SHP77 treated with DMSO at 0.1 percent for 48 hours (cell line): ENCODE measurements at places on chromosomes 7 and 10.

- no peak for DNase-seq
These were observed 120.3 kb downstream of the WNT2 start for GRCh38 chr7:117202511-117202910.

- no peak for DNase-seq
These were observed 156.3 kb downstream of the LCOR start for GRCh38 chr10:96988426-96988825.

- DNase-seq: no peak
These were observed 38.8 kb upstream of the ADGRA1 start for GRCh38 chr10:133048926-133049325.

- DNase-seq: no peak
These were observed 36.5 kb downstream of the ITPRID1 start for GRCh38 chr7:31550432-31550831.

GRCh38 chr10:116472891-116473290, 45.2 kb downstream of the PNLIPRP3 start:
- DNase-seq: no peak

- no peak for DNase-seq
These were observed 63.3 kb downstream of the FAM185A start for GRCh38 chr7:102811942-102812678.

GRCh38 chr7:155361346-155361680, 63.6 kb downstream of the INSIG1 start:
- DNase-seq: no peak

GRCh38 chr10:122486406-122487080, 25.2 kb downstream of the HTRA1 start:
- no peak for DNase-seq

DNA sequence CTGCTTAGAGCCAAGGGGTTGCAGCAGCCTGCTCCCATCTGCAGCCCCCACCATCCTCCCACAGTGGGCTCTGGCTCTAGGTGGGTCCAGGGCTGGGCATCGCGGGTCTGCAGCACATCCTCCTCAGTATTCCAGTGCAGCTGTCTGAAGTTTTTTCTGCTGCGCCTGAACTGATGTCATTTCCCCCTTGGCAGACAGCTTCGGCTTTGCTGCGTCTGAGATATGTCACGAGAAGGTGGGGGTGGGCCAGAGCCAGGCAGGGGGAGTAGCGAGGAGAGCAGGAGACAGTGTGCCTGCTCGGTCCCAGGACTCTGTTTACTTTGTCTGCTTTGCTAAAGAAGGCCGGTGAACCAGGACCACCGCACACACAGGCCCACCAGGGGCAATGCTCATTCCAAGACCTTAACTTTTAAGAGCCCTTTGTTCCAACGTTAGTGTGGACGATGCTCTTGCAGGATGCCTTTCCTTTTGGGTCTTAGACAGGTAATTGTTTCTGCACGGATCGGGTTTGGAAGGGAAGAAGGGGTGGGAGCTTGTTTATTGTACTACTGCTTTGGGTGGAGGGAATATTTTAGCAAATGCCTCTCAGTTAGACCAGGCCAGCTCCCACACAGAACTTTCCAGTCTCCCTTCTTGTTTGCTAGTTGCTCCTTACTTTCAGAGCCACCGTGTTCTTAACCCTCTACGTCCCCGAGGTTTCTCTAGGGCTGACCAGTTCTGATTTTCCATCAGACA, 32.4 kb downstream of the WBP1L start:
- no peak for DNase-seq

DNA sequence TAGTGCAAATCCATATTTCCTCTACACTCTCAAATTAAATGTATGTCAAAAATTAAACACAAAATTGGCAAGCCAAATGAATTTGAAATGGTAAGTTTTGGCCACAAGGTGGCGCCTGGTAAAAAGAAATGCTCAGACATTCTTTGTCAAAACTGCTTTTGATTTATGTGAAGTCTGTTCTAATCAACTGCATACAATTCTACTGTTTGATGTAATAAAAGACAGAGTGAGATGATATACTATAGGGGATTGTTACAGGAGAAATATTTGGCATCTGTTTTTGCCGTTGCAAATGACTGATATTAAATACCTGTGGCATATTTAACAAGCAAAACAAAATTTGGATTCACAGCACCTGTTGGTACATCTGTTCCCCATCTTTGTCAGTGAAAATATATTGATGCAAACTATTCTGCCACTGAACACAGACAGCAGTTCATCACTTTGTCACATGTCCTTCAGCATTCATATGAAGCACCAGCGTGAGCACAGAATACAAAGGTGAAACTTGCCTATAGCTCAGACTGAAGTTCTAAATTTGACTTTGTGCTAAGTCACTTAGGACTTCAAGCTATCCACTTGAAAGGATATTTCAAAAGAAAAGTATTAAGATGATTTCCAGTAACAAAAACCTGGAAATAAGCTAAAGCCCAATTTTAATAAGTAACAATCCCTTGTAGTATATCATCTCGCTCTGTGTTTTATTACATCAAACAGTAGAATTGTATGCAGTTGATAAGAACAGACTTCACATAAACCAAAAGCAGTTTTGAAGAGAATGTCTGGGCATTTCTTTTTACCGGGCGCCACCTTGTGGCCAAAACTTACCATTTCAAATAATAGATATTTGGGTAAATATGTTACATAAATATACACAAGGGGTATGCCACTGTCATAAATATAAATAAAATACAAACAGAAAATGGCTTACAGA, 10.2 kb upstream of the CH25H start:
- DNase-seq: peak; percentile 1

- DNase-seq: no peak
These were observed 1.0 kb downstream of the PFKP start for GRCh38 chr10:3068201-3068967.

DNA sequence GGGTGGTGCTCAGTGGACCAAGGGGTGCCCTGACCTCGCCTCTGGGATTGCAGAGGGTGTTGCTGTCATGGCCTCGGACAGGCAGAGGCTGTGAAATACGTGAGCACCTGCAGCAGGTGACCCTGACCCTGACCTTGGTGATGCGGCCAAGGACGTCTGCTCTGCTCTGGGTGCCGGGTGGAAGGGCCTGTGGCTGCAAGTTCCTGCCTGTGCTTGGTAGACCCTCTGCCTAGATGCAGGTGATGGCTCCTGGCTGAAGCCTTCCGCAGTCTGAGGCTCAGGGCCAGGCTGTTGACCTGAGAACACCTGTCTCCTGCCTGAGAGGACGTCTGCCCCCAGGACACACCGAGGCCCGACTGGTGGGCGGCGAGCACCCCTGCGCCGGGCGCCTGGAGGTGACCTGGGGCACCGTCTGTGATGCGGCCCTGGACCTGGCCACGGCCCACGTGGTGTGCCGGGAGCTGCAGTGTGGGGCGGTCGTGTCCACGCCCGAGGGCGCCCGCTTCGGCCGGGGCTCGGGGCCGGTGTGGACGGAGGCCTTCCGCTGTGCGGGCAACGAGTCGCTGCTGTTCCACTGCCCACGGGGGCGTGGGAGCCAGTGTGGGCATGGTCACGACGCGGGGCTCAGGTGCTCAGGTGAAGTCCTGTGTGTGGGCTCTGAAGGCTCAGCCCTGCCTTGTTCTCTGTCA, 4.4 kb downstream of the SCART1 start:
- no peak for DNase-seq

GRCh38 chr7:23356726-23357125, 57.6 kb downstream of the MALSU1 start:
- no peak for DNase-seq

DNA sequence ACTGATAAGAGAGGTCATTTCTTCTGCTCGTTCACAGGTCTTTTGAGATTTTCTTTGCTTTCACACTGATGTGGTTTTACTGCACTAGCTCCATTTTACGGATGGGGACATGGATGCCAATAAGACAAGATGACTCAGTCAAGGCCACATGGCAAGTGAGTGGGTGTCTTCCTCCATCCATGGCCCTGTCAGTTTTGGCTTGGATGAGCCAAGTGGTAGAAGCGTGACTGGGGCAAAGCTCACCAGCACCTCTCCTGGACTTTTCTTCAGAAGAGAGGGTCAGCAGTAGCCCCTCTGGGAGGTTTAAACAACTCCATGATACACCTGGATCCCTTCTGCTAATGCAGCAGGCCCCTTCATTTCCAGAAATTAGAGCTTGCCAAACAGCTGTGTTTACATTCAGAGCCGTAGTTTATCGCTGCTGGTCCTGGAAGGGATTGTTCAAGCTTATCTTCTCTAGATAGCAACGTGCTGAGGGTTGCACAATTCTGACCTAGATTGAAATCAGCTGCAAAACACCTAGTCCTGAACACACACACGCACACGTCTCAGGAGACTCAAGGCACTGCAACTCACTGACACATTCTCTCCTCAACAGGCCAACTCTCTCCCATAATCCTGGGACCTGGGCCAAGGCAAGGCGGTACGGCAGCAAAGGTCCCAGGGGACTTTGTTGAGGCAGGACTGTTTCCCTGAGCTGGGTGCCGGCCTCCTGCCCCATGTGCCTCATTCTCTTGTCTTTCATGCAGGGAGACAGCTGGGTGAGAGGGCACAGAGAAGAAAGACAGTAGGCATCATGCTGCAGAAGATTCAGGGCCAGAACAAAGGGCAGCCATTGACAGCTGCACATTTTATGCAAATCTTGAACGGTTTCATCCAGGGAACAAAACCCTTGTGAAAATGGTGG, 14.2 kb upstream of the PDCD4 start:
- DNase-seq: peak; percentile 39

DNA sequence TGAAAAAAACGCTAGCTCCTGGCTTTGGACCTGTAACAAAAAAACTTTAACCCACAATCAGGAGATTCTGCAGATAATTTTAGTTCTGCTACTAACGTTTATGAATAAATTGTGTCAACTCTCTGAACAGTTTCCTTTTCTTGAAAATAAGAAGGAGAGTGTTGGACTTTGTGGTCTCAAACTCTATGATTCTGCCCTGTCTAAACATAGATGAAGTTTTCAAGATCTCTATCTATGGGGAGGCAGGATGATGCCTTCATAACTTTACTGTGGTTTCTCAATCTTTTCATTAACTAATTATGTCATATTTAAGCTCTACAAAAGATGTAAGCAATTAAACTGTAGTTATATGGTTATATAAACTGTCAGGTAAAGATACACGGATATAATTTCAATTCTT, 162.0 kb downstream of the REEP3 start:
- DNase-seq: no peak

DNA sequence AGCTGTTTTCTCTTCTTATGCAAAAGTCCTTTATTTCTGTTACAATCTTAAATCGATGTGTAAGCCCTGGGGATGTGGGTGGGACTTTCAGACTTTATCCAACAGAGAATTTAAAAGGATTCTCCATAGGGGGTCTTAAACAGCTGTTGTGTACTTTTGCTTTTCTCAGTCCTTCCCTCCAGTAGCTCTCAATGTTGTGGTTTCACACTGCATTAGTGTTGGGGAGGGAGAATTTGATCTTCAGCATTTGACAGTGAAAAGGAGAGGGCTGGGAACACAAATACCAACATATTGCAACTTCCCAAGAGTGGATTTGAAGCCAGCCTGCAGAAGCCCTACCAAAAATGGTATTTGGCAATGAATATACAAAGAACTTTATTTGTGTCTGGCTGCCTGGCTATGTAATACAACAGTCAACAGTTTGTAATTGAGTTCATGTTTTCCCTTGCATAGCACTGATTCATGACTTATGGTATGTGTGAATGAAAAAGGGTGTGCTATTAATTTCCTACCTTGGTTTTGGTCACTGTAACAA, 80.1 kb upstream of the CAPZA2 start:
- no peak for DNase-seq

DNA sequence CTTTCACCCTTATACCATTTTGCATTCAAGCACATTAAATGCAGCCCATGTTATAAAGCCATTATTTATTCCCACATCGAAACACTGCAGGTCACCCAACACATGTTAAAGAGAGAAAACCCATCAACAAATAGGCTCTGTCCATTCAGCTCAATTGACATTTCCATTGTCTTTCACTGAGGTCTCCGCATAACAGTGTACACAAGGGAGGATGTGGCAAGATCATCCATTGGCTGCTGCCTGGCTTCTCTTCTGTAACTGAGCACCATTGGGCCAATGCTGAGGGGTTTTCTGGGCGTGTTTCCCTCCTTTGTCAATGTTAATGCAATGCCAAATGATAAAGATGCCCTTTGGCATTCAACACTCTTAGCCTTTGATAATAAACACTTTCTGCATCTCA, 278.1 kb upstream of the SP4 start:
- DNase-seq: peak; percentile 90

DNA sequence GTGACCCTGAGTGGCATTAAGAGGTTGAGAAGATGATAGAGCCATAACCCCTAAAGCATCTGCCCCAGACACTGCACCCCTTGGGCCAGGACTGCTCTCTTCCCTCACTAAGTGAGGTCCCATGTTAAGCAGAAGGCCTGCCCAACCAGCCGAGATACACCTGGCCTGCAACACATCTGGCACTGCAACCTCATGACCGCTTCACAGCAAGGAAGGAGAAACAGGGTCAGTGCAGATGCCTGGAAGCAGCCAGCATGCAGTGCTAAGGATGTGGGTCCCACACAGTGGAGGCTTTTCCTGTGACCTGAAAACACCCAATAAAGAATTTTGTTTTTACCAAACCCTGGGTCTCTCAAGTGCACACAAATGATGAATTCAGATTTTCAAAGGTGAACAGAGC, 7.4 kb downstream of the NOD1 start:
- DNase-seq: no peak

GRCh38 chr7:99340659-99341058, 15.0 kb downstream of the ARPC1A start:
- DNase-seq: no peak

- no peak for DNase-seq
These were observed 137.3 kb downstream of the TCF7L2 start for GRCh38 chr10:113087165-113088029.

DNA sequence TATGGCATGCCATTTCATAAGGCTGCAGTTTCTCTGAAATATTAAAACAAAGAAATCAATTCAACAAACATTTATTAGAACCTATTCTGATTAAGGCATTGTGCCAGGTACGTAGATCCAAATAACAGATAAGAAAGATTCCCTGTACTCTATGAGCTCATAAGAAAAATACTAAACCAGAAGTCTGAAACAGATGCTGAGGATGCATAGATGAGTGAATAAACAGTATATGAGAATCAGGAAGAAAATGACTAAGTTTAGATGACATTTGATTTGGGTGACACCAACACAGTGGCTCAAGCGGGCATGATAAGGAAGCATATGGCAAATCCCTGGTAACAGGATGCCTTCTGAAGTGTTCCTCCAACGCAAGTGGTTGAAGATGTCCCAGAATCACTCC, 477.2 kb downstream of the PARD3 start:
- DNase-seq: no peak

GRCh38 chr7:115060095-115060870, 138.4 kb downstream of the MDFIC start:
- DNase-seq: no peak

- no peak for DNase-seq
These were observed 113.8 kb upstream of the GLI3 start for GRCh38 chr7:42350801-42351200.

GRCh38 chr7:30743371-30744074, 8.4 kb upstream of the INMT start:
- no peak for DNase-seq

GRCh38 chr10:31018962-31019361, 12.7 kb downstream of the ZNF438 start:
- DNase-seq: no peak

GRCh38 chr10:124677749-124678556, 66.2 kb downstream of the FAM53B start:
- no peak for DNase-seq

- peak; percentile 15 for DNase-seq
These were observed 23.3 kb downstream of the FZD1 start for GRCh38 chr7:91287371-91288084.

GRCh38 chr7:143884241-143884968, 17.6 kb downstream of the TCAF1 start:
- DNase-seq: no peak
